ENCODE measurements at places on chromosomes 4 and X.

DNA sequence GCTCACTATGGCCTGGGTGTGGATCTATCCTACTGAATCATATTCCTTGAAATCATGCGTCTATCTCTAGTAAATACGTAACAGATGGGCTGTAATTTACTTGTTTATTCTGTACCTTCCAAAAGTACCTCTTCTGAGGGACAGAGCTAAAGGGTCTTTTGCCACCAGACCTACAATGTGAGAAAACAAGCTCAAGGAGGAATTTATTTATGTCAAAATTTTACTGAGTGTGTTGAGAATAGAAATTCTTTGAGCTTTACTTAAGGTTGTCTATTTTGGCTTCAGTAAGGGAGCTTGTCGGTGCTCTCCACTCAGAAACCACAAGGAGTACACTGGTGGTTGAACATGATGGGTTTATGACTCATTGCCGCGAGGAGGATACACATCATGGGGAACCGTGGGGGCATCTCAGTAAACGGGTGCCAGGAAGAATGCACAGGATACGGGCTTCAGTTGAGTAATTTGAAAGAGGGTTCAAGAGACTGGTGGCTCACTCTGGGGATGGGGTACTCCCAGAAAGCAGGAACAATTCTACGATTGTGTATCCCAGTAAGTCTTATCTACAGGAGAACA lies 3.0 kb downstream of the ANK2 start:
- no peak for DNase-seq

GRCh38 chrX:77003956-77004355 lies 443.2 kb upstream of the FGF16 start:
- DNase-seq = peak; percentile 3

DNA sequence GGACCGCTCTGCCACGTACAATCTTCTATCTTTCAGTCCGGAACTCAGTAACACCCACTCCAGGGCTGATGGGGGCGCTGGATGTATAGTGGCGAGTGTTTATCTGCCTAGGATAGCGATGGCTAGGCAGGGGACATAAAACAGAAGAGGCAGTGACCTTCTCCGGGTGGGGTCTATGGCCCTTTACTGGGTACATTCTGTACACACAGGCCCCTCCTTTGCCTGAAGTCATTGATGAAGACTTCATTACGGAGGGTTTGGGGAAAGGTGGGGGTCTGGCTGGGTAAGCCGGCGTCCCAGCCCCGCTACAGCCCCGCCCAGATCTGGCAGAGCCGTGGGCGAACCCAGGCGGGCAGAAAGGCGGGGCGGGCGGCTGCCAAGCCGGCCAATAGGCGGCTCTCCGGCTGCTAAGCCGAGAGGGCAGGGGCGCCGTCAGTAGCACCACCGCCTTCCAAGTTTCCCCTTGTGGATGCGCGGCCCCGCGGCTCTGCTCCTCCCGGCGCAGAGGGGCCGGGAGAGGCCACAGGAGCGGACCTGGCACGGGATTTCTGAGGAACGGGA lies at the start of gene CHST7:
Gene CHST7, plus strand, starts transcription at position 435 of the 561 bp plus-strand sequence. CDS start 167 bp downstream, outside the sequence.
- DNase-seq = peak; percentile 38

DNA sequence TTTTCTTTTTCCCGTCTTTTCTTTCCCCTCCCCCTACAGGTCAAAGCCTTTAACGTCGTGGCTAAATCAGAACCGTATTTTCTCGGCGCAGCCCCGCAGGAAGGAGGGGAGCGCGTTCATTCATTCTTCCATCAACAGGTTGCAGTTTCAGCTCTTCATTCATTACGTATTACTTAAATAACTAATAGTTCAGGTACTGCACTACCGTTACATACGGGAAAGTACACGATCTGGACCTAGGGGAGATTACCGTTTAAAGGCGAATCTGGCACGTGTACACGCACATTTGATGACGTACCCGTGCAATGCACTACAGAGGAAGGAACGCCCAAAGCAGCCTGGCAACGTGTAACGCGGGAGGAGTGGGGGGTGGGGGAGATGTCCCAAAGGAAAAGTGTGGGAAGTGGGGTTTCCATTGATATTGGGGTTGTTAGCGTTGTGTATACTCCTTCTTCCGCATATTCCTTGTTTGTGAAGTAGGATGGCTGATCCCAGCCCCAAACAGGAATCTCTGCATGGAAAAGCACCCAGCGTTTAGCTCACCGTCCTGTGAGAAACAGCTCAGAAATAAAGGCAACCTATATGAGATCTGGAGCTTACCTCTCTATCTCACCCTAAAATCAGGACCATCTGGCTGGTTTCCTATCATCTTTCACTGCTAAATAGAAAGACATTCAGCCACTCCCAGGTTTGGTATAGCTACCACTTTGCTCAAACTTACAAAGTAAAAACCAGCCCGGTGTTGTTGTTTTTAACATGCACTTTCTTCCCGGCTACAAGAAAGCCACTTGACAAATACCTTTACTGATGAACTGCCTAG lies 585 bp upstream of the SEC24D start:
- peak; percentile 25 for DNase-seq

- no peak for DNase-seq
Measured at GRCh38 chrX:77118686-77119085, 328.5 kb upstream of the FGF16 start.

DNA sequence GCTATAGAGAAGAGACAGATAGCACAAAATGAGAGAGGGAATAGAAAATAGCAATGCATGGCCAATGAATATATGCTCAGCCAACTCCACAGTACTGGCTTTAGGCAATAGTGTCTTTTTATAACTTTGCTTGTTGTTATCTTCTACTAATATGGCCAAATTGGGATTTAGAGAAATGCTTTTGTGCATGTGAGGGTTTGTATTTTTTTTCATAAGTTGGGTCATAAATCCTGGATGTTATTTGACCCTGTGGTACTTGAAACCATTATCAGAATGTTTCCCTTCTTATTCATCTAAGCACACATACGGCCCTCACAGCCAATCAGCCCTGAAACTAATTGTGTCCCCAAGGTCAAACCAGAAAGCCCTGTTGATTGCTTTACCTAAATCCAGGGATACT lies 35.2 kb upstream of the LPAR4 start:
- no peak for DNase-seq

GRCh38 chr4:176185051-176185450 lies 10.3 kb downstream of the SPATA4 start:
- DNase-seq = no peak

DNA sequence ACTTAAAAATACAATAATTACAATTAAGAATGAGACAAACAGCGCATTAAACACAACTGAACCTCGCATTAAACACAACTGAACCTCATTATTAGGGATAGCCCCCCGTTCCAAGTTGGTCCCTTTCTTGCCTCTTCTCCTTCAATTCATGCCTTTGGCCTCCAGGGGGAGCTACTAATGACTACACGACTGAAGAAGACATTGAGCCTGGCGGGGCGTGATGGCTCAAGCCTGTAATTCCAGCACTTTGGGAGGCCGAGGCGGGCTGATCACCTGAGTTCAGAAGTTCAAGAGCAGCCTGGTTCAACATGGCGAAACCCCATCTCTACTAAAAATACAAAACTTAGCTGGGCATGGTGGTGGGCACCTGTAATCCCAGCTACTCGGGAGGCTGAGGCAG lies 56.4 kb upstream of the NWD2 start:
- no peak for DNase-seq

GRCh38 chrX:24260842-24261550 lies 52.9 kb downstream of the SUPT20HL2 start:
- DNase-seq = peak; percentile 2

GRCh38 chr4:135411251-135411650 lies 1209.7 kb upstream of the PABPC4L start:
- DNase-seq = no peak

GRCh38 chr4:182491719-182492118 lies 248.5 kb downstream of the TENM3 start:
- no peak for DNase-seq

- DNase-seq = no peak
Measured at GRCh38 chr4:7963691-7964090, 24.0 kb upstream of the AFAP1 start.
